ENCODE measurements at places on chromosomes 3 and 15.

DNA sequence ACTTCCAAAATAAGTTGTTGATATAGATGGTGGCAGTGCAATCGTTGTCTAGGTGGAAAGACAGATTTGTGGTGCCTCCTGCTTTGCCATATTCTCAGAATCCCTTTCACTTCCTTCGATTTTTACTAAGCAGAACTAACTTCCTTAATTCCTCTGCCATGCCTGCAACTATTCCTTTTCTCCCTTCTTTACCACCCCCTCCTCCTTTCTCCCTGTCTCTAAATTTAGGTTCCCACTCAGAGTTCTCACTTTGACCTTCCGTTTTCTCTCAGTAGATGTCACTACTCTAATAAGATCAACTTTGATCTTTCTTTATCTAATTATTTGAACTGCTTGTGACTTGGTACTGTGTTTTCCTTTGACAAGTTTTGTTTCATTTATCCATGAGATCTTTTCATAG lies 351.2 kb downstream of the LPP start:
- H3K36me3 ChIP-seq = peaks cover 28% of the 10 kb centered on the region
- no peak overlapping the region for H3K4me3 ChIP-seq
- H3K27me3 ChIP-seq = no peaks in the 10 kb centered on the region
- no peak overlapping the region for H3K27ac ChIP-seq
- no peak for DNase-seq

GRCh38 chr15:93312891-93313486 lies 224.0 kb upstream of the RGMA start:
- DNase-seq = no peak
- H3K4me1 ChIP-seq = no peaks in the 10 kb centered on the region
- H3K27ac ChIP-seq = no peak overlapping the region
- peaks cover 2% of the 10 kb centered on the region for H3K27me3 ChIP-seq
- H3K36me3 ChIP-seq = no peaks in the 10 kb centered on the region

GRCh38 chr15:41894791-41895463 lies 1.1 kb upstream of the SPTBN5 start:
- H3K4me1 ChIP-seq = peaks cover 51% of the 10 kb centered on the region
- DNase-seq = peak; percentile 94
- H3K27ac ChIP-seq = peak overlapping the region; percentile 96
- H3K27me3 ChIP-seq = no peaks in the 10 kb centered on the region
- H3K36me3 ChIP-seq = peaks cover 3% of the 10 kb centered on the region

DNA sequence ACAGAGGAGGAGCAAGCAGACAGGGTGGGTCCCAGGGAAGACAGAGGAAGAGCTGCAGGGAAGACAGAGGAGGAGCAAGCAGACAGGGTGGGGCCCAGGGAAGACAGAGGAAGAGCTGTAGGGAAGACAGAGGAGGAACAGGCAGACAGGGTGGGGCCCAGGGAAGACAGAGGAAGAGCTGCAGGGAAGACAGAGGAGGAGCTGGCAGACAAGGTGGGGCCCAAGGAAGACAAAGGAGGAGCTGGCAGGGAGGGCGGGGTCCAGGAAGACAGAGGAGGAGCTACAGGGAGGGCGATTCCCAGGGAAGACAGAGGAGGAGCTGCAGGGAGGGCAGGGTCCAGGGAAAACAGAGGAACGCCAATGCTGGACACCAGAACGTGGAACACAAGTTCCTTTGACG lies 66.5 kb downstream of the PLXNA1 start:
- no peak overlapping the region for H3K27ac ChIP-seq
- no peak for DNase-seq
- no peaks in the 10 kb centered on the region for H3K27me3 ChIP-seq
- no peak overlapping the region for H3K4me3 ChIP-seq

DNA sequence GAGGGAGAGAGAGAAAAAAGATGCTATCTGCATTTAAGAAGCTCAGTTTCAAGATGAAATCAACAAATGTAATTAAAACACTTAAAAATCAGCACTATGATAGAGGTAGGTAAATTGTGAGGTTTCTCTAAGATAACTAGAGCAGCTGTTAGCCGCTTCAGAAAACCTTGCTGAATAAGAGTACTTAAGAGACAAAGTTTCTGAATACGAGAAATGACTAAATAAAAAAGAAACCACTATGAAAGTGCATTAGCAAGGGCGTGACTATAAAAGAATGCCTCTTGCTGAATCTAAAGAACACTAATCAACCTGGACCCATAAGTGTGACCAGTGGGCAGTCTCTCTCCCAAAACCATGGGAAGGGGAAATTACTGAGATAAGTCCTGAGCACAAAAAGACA lies 41.8 kb downstream of the IQCB1 start:
- peaks cover 45% of the 10 kb centered on the region for H3K36me3 ChIP-seq
- H3K27ac ChIP-seq = no peak overlapping the region
- no peak for DNase-seq
- H3K4me1 ChIP-seq = peaks cover 2% of the 10 kb centered on the region
- no peaks in the 10 kb centered on the region for H3K27me3 ChIP-seq
- no peak overlapping the region for H3K4me3 ChIP-seq

DNA sequence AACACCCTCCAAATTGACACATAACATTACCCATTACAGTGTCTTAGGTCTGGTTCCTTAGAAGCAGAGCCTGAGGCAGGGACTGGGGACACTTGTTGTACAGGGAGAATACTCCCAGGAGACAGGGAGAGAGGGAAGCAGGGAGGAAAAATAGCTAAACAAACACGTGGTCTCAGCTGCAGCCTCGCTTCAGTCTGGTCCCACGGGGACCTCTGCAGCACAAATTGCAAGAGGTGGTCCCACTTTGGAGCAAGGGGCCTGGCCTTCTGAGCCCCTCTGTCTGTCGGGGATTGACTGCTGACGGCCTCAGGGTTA lies 25.0 kb upstream of the PLA2G4D start:
- no peak overlapping the region for H3K4me3 ChIP-seq
- peaks cover 7% of the 10 kb centered on the region for H3K4me1 ChIP-seq
- H3K27ac ChIP-seq = no peak overlapping the region
- no peak for DNase-seq

DNA sequence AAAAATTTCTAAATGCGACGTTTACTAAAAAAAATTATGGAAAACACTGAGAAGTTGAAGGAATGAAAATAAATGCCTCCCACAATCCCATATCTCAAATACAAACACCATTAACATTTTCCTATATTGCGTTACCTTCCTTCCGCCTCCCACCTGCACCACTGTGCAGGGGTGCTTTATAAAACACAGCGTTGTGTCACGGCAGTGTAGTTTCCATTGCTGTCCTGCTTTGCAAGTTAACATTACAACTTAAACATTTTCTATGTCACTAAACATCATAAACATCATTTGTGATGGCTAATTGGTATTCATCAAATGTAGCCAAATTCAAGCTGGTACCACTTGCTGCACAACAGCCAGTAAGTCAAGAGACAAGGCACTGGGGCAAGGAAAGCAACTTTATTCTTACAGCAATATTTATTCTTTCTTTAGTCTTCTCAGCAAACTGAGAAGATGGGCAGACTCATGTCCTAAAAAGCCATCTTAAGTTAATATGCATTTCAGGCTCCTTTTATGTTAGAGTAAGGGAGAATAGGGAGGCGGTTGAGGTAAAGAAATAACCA lies 12.3 kb upstream of the FETUB start:
- no peak overlapping the region for H3K27ac ChIP-seq
- no peak overlapping the region for H3K4me3 ChIP-seq
- H3K36me3 ChIP-seq = no peaks in the 10 kb centered on the region
- H3K4me1 ChIP-seq = no peaks in the 10 kb centered on the region
- peaks cover 12% of the 10 kb centered on the region for H3K27me3 ChIP-seq
- DNase-seq = no peak

DNA sequence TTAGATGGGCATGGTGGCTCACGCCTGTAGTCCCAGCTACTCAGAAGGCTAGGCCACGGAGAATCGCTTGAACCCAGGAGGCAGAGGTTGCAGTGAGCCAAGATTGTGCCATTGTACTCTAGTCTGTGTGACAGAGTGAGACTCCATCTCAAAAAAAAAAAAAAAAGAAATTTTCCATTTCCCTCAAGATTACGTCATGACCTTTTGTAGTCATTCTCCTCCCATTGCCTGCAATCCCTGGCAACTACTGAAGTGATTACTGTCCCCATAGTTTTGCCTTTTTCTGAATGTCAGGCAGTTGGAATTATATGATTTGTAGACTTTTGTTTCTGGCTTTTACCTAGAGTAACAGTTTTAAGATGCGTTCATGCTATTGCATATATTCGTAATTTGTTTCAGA lies 28.0 kb downstream of the WDR76 start:
- H3K4me3 ChIP-seq = no peak overlapping the region
- H3K36me3 ChIP-seq = peaks cover 66% of the 10 kb centered on the region
- DNase-seq = no peak
- no peaks in the 10 kb centered on the region for H3K4me1 ChIP-seq
- no peak overlapping the region for H3K27ac ChIP-seq

All from activated CD8-positive, alpha-beta T cell treated with anti-CD3 and anti-CD28 coated beads, Interleukin-2, amount 10 ng/mL, durations not matched to agents 7 days and 5 days (primary cell).